Activated CD4-positive, alpha-beta T cell treated with anti-CD3 and anti-CD28 coated beads, Interleukin-2, amount 10 ng/mL, durations not matched to agents 24 days and 14 days (primary cell): ENCODE measurements at places on chromosomes 16 and 17. TPM values are rescaled to one million over a fixed set of nuclear protein-coding genes. Genes with fewer than 3 reads are reported as not detected.

- no peak for DNase-seq
- no peaks in the 10 kb centered on the region for H3K4me1 ChIP-seq
- H3K4me3 ChIP-seq = no peak overlapping the region
- H3K27me3 ChIP-seq = peaks cover 2% of the 10 kb centered on the region
- no peaks in the 10 kb centered on the region for H3K36me3 ChIP-seq
These were observed 63.4 kb upstream of the TANC2 start for GRCh38 chr17:62902531-62903220.

DOC2B gene
- total RNA-seq = 0.98 and 1.0 TPM in 2 replicates

DNA sequence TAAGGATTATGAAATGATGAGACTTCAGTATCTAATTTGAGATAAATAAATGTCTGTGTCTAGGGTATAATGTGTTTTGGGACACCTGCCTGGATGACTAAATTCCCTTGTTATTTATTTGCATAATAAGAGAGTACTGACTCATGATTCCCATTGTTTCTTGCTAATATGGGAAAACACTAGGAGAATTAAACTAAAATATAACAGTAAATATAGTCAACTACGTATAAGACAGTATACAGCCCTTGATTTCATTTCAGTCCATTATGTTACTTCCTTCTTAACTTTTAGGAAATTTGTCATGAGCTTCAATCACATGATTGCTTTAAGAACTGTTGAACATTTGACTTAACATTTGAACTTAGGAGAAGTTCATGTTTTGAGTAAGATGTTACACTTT lies 62.4 kb downstream of the VMP1 start:
- peaks cover 23% of the 10 kb centered on the region for H3K4me1 ChIP-seq
- no peak for DNase-seq
- H3K4me3 ChIP-seq = no peak overlapping the region
- H3K36me3 ChIP-seq = peaks cover 50% of the 10 kb centered on the region
- peak overlapping the region; percentile 56 for H3K27ac ChIP-seq

DNA sequence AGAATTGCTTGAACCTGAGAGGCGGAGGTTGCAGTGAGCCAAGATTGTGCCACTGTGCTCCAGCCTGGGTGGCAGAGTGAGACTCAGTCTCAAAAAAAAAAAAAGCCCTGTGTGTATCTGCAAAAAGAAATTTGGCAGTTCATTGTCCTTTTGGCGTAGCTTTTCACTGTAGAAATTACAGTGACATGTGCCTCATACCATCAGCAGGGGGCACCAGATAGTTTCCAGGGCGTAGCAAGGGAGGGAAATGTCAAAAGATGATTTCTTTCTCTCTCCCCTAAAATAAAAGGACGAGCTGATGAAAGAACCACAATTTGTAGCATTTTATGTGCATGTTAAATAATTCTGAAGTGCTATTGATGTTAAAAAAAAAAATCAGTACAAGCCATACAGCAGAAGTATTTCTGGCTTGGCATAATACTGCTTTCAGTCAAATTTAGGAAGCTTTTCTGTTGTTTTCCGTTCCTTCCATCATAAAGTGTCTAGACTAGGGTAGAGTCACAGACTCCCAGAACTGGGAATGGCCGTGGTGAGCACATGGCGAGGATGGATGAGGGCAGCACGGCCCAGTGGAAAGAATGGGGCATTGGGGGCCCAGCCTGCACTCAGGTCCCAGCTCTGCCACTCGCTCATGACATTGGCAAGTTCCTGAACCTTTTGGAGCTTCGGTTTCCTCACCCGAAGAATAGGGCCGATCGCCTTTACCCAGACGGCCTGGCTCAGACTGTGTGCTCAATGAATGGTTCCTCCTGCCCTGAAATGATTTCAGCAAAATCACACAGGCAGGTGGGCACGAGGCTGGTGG lies 59.8 kb upstream of the RPH3AL start:
- peak overlapping the region; percentile 100 for H3K27ac ChIP-seq
- H3K36me3 ChIP-seq = peaks cover 52% of the 10 kb centered on the region
- H3K4me1 ChIP-seq = peaks cover 77% of the 10 kb centered on the region
- H3K27me3 ChIP-seq = peaks cover 5% of the 10 kb centered on the region

DNA sequence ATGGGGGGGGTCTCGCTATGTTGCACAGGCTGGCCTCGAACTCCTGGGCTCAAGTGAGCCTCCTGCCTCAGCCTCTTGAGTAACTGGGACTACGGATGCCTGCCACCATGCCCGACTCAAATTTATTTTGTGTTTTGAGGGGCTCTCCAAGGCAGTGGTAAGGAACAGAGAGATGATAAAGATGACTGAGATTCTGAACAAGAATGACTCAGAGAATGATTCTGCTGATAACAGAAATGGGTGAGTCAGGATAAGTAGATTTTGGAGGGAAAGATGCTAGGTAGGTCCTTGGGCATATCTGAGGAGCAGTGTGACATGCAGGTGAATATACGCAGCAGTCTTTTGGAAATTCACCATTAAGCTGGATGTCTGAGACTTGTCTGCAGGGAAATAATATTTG lies 2.6 kb downstream of the TMEM220 start:
- no peaks in the 10 kb centered on the region for H3K36me3 ChIP-seq
- H3K27me3 ChIP-seq = peaks cover 4% of the 10 kb centered on the region
- no peak overlapping the region for H3K27ac ChIP-seq
- peaks cover 14% of the 10 kb centered on the region for H3K4me1 ChIP-seq
- DNase-seq = no peak

ZG16B gene
- total RNA-seq = 9.3 and 11.0 TPM in 2 replicates

GRCh38 chr17:66543526-66543925 lies 241.1 kb downstream of the PRKCA start:
- H3K27me3 ChIP-seq = no peaks in the 10 kb centered on the region
- H3K27ac ChIP-seq = no peak overlapping the region
- peaks cover 37% of the 10 kb centered on the region for H3K36me3 ChIP-seq

- no peak overlapping the region for H3K4me3 ChIP-seq
- H3K27me3 ChIP-seq = peaks cover 8% of the 10 kb centered on the region
- DNase-seq = peak; percentile 92
- no peaks in the 10 kb centered on the region for H3K36me3 ChIP-seq
- no peak overlapping the region for H3K27ac ChIP-seq
These were observed 25.2 kb upstream of the USP36 start for GRCh38 chr17:78865682-78866390.
